ENCODE measurements at places on chromosomes 2 and 18.

DNA sequence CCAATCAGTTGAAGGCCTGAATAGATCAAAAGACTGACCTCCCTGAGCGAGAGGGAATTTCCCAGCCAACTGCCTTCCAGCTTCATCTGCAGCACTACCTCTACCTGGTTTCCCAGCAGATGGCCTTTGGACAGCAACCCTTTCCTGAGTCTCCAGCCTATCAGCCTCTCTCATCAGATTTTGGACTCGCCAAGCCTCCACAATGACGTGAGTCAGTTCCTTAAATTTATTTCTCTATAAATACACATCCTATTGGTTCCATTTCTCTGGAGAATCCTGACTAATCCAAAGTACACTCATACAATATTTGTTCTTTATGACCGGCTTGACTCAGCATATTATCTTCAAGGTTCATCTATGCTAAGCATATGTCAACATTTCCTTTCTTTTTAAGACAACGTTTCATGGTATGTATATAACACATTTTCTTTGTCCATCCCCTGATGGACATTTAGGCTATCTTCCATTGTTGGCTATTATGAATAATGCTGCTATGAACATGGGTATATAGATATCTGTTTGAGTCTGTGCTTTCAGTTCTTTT, 294.6 kb downstream of the LRATD1 start:
- no peak for ATAC-seq

DNA sequence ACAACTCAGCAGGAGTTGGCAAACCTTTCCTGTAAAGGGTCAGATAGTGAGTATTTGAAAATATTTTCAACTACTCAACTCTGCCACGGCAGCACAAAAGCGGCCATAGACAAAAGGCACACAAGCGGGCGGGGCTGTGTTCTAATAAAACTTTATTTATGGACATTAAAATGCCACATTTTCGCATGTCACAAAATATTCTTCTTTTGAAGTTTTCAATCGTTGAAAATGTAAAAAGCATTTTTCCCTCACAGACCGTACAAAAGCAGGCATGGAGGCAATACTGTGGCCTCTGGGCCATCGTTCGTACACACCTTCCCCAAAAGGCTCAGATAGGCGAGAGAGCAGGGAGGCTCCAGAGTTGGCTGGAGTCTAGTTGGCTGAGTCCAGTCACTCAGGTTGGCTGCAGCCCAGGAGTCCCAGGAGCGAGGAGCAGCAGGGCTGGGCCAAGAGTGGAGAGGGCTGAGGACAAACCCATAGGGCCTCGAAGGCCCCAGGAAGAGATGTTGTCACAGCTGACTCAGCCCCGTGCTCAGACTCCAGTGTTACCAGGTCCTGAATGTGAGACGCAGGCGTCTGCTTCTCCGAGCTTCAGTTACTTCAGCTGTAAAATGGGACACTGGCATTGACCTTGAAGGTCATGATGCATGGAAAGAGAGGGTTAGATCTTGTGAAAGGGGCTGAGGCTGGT, 42.5 kb downstream of the SDC1 start:
- no peak for ATAC-seq

DNA sequence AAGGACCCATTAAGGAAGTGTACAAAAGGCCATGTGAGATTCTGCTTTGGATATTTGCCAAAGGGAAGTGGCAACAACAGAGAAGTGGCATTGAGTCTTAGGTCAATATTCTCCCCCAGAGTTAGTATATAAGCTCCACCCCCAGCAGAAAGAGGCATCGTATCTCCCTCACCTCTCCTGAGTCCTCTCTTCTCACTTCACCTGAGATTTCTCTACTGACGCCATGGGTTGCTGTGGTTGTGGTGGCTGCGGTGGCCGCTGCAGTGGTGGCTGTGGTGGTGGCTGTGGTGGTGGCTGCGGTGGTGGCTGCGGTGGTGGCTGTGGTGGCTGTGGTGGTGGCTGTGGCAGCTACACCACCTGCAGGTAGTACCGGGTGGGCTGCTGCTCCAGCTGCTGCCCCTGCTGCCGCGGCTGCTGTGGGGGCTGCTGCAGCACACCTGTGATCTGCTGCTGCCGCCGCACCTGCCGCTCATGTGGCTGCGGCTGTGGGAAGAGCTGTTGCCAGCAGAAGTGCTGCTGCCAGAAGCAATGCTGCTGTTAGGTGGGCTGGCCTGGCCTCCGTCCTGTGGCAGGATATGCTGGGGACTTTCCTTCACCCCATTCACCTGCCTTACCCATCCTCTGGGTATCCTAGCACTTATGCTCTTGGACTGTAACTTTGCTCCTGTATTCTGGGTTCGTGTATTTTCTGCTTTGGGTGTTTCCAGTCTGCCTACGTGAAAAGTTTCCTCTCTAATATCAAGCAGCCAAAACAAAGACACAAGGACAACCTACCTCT, 5.9 kb downstream of the SCYGR3 start:
- ATAC-seq: no peak

DNA sequence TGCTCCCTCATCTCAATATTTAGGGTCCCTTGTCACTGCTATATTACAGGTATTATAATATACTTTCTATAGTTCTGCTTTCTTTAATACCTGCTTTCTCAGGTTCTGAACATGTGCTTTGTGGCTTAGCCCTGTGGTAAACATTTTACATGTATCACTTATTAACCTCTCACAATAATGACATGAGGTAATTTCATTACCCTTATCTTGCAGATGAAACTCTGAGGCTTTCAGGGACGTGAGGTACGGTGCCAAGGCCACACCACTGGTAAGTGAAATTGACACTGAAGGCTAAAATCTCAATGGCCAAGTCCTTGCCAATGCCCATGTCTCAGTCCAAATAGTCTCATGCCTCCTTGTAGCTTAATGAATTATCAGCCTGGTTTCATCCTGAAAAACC, 21.7 kb downstream of the LINC00305 start:
- no peak for ATAC-seq

GRCh38 chr2:159192371-159192918, 94.1 kb downstream of the WDSUB1 start:
- no peak for ATAC-seq

DNA sequence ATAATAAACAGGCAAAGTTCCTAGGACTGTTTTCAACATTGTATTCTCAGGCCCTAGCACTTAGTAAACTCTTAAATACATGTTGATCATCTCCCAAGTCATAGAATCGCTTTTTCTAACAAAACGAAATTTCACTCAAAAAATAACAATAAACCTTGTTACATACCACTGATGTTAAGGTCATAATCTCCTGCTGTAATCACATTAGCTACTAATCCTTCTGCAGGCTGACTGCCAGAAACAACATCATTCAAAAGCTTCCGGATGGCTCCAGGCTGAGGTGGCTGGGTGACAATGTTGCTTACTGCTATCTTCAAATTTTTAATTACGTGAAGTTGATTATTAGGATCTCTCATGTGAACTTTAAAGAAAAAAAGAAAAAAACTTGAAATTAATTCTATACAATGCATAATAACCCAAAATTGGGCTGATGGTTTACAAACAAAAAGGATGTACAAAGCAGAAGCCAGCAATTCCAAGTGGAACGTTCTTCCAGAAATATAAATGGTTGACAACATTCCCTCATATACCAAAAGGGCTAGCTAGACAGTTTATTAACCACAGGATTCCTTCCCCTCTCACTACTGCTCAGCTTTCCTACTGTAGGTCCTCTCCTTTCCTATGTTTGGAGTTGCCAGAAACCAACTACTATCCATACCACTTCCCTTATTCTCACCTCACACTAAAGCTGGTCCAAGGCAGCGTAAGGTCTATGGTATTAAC, 11.6 kb downstream of the TRAPPC8 start:
- ATAC-seq: no peak

DNA sequence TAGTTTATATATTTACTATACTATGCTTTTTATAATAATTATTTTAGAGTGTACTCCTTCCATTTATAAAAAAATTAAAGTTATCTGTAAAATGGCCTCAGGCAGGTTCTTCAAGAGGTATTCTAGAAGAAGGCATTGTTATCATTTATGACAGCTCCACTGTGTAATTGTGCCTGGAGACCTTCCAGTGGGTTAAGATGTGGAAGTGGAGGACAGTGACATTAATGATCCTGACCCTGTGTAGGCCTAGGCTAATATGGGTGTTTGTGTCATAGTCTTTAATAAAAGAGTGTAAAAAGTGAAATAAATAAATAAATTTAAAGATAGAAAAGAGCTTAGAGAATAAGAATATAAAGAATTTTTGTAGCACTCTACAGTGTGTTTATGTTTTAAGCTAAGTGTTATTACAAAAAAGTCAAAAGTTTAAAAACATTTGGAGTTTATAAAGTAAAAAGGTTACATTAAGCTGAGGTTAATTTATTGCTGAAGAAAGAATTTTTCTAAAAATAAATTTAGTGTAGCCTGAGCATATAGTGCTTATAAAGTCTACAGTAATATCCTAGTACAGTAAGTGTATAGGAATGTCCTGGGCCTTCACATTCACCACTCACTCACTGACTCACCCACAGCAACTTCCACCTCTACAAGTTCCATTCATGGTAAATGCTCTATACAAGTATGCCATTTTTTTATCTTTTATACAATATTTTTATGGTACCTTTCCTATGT, 190.0 kb upstream of the SESTD1 start:
- ATAC-seq: no peak

- ATAC-seq: no peak
Observed at GRCh38 chr2:113760400-113760799, 4.0 kb upstream of the SLC35F5 start.

- ATAC-seq: no peak
Observed at GRCh38 chr18:68803356-68803755, 5.5 kb downstream of the CCDC102B start.

GRCh38 chr18:37393221-37393827, 172.3 kb downstream of the CELF4 start:
- no peak for ATAC-seq

DNA sequence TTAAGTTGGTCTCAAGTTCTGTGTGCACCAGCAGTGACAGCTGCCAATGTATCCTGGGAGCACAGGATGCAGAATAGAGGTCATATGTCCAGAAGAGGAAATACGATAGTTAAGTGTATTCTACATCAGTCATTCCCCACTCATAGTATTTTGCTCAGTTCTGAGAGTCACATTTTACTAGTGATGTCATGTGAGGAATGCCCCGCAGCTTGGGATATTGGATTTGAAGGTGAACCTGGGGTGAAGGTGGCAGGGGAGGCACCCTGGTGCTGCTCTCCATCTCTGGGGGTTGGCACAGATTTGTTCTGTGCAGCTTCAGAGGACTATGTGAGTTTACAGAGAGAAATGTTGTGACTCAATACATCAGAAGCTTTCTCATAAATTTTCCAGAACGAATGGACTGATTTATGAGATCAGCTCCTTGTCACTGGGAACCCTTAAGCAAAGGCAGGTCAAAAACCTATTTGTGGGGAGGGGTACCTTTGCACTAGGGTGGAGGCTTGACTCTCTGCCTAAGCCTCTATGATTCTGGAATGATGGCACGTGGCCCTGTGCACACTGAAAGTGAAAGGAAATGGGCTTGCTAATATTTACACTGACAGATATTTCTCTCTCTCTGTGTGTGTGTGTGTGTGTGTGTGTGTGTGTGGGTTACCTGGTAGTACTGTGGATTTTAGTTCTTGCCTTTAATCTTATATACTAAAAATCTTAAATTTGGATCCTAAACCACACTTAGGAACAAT, 95.9 kb downstream of the NEB start:
- peak; percentile 56 for ATAC-seq

DNA sequence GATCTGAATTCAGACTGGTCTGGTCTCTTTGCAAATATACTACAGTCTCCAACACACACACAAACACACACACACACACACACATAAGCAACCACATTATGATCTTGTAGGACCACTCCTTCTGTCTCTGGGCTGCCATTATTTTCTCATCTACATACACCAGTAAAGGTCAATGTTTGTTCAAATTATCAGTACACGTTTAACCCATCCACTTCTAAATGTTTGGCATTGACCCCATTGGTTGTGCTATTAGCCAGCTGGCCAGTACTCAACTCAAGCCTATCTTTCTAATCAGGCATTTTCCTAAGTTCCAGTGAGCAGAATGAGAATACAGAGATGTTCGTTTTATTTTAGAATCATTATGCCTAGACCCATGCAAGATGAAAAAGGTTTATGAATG, 186.4 kb downstream of the CNTNAP5 start:
- ATAC-seq: no peak

GRCh38 chr2:119836455-119837142, 76.9 kb downstream of the PTPN4 start:
- no peak for ATAC-seq

GRCh38 chr18:55439056-55439455, 148.9 kb downstream of the TCF4 start:
- no peak for ATAC-seq
